Panc1 (cell line): ENCODE measurements at places on chromosomes 7 and 10.
A peak's percentile ranks its signal among the peaks of the same experiment; 100 is the strongest.

GRCh38 chr7:98698976-98699375, 81.9 kb downstream of the NPTX2 start:
- no peak overlapping the region for H3K4me3 ChIP-seq
- H3K27me3 ChIP-seq, result no peaks in the 10 kb centered on the region
- no peak for DNase-seq
- H3K27ac ChIP-seq, result no peak overlapping the region
- H3K4me1 ChIP-seq, result no peaks in the 10 kb centered on the region

DNA sequence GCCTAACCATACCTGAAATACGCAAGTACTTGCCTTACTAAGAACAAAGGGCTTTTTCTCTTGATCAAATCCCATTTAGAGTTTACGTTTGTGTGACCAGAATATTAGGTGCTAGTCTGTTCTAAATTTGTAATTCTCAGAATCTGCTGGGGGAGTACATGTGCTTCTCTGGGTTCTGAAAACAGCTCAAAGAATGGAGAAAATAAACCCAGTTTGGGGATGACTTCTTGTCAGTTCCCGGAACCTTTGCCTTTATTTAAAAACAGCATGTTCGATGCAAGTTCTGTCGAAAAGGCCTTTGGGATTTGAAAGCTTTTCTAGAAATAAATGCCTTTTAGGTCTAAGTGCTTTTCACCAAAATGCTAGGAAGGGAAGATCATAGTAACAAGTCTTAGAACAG, 147.0 kb downstream of the ARID5B start:
- peaks cover 7% of the 10 kb centered on the region for H3K36me3 ChIP-seq
- peaks cover 75% of the 10 kb centered on the region for H3K4me1 ChIP-seq
- DNase-seq, result no peak
- peak overlapping the region; percentile 87 for H3K27ac ChIP-seq
- no peaks in the 10 kb centered on the region for H3K27me3 ChIP-seq

- H3K27ac ChIP-seq, result no peak overlapping the region
- H3K36me3 ChIP-seq, result no peaks in the 10 kb centered on the region
- no peak overlapping the region for H3K4me3 ChIP-seq
- DNase-seq, result peak; percentile 27
Observed at GRCh38 chr7:138934861-138935260, 46.3 kb downstream of the KIAA1549 start.

- DNase-seq, result no peak
- no peak overlapping the region for H3K27ac ChIP-seq
- no peaks in the 10 kb centered on the region for H3K36me3 ChIP-seq
- no peaks in the 10 kb centered on the region for H3K4me1 ChIP-seq
- no peaks in the 10 kb centered on the region for H3K27me3 ChIP-seq
Observed at GRCh38 chr10:69816521-69816920, 14.8 kb downstream of the COL13A1 start.

GRCh38 chr10:42781893-42782445, 626 bp upstream of the BMS1 start:
- peaks cover 4% of the 10 kb centered on the region; the same call in 1 of the 2 replicates for H3K4me1 ChIP-seq
- peak overlapping the region; percentile 97 for H3K27ac ChIP-seq
- no peak for DNase-seq
- H3K27me3 ChIP-seq, result peaks cover 5% of the 10 kb centered on the region; the same call in 1 of the 2 replicates
- peaks cover 33% of the 10 kb centered on the region for H3K36me3 ChIP-seq
- H3K4me3 ChIP-seq, result peak overlapping the region; percentile 82

DNA sequence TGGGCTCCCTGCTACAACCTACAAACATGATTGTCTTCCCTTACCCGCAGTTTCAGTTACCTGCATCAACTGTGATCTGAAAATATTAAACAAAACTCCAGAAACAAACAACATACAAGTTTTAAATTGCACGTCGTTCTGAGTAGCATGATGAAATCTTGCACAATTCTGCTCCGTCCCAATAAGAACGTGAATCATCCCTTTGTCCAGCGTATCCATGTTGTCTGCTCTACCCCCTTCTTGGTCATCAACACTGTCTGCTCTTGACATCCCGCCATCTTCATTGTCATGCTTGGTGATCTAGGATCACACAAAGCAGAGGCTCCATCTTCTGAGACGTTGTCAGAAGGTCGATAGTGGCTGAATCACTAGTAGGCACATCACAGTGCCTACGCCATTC, 53.9 kb downstream of the ACADSB start:
- H3K27ac ChIP-seq, result no peak overlapping the region
- H3K36me3 ChIP-seq, result no peaks in the 10 kb centered on the region
- peaks cover 11% of the 10 kb centered on the region for H3K27me3 ChIP-seq
- H3K4me1 ChIP-seq, result no peaks in the 10 kb centered on the region
- no peak overlapping the region for H3K4me3 ChIP-seq
- DNase-seq, result no peak

- peaks cover 2% of the 10 kb centered on the region; the same call in 1 of the 2 replicates for H3K36me3 ChIP-seq
- peak within 1 kb of the TSS; percentile 87 for H3K4me3 ChIP-seq
- peak within 1 kb of the TSS; percentile 96 for H3K27ac ChIP-seq
- H3K27me3 ChIP-seq, result no peaks in the 10 kb centered on the region
Observed at GRCh38 chr7:1458683-1459511, at the start of gene MICALL2. Gene MICALL2 (minus strand): TSS chr7:1459470. CDS start chr7:1459326, 144 bp downstream.

GRCh38 chr10:72085166-72085565, 3.2 kb downstream of the SPOCK2 start:
- DNase-seq, result no peak
- no peaks in the 10 kb centered on the region for H3K36me3 ChIP-seq
- H3K27me3 ChIP-seq, result no peaks in the 10 kb centered on the region
- H3K4me1 ChIP-seq, result peaks cover 28% of the 10 kb centered on the region

DNA sequence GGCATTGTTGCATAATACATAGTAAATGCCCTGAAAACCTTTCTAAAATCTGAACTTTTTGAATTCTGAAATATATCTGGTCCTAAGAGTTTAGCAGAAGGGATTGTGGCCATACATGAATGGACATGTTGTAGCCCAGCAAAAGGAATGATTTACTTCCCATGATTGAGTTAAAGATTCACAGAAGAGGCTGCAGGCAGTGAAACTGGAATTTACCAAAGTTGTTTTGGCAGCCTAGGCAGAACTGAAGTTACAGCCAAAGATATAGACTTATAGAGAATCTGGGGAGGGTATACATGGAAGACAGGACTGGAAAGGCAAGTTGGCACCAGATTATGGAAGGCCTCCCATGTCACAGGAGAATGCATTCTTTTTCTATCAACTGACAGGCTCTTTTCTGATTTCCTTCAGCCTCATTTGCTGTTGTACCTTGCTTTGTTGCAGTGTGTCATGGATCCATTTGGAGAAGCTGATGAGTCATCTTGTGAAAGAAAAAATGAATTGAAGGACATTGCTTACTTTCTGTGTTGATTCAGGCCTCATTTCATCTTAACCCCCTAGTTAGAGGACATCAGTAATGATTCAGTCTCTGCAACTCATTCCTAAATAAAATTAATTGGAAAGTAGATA, 356.2 kb upstream of the LRGUK start:
- no peaks in the 10 kb centered on the region for H3K36me3 ChIP-seq
- H3K4me1 ChIP-seq, result no peaks in the 10 kb centered on the region
- no peak overlapping the region for H3K27ac ChIP-seq
- DNase-seq, result no peak

DNA sequence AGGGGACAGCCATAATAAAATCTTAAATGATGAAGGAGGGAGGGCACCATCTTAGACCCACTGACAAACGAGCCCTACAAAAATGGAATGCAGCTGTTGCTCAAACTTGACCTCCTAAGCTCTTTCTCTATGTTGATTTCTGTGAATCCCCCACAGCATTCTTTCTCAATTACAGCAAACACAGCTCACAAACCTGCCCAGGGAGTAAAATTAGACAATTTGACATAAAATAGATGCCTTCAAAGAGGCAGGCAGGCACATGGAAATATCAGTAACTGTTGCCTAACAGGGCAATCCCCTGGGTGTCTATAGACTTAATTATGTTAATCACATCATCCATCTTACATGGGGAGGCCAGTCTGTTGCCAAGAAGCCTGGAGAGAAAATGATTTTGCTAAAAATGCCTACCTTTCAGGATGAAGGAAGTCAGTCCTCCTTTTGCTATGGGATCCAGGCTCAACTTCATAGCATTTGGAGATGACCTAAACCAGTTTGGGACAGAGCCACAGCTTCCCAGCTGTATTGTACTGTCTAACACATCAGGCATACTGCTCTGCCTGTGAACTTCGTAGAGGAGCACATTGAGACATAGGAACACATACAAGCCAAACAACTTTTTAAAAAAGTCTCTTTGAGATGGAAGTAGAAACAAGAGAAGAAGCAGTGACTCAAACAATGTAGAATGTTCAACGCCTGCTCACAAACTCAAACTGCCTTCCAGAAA, 1177.4 kb downstream of the SORCS1 start:
- H3K27ac ChIP-seq, result no peak overlapping the region
- H3K36me3 ChIP-seq, result no peaks in the 10 kb centered on the region
- no peaks in the 10 kb centered on the region for H3K27me3 ChIP-seq
- H3K4me3 ChIP-seq, result no peak overlapping the region

DNA sequence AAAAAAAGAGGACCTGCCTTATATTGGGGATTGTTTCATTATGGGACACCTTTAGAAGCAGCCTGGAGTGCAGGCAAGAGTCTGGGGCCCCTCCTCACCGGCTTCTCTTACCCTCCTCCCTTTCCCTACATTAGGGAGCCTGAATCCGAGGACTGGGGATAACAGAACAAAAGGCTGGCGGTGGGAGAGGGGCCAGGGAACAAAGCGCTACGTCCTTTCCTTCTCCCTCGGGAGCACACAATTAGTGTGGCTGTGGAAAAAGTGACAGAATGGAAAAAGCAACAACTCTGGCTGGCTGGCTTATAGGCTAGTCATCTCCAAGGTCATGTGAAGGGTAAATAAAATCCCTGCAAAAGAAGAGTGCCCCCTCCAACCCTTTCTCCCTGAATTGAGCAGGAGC, 74.7 kb downstream of the LSM5 start:
- DNase-seq, result no peak
- H3K36me3 ChIP-seq, result no peaks in the 10 kb centered on the region
- H3K27me3 ChIP-seq, result peaks cover 16% of the 10 kb centered on the region
- H3K27ac ChIP-seq, result no peak overlapping the region

DNA sequence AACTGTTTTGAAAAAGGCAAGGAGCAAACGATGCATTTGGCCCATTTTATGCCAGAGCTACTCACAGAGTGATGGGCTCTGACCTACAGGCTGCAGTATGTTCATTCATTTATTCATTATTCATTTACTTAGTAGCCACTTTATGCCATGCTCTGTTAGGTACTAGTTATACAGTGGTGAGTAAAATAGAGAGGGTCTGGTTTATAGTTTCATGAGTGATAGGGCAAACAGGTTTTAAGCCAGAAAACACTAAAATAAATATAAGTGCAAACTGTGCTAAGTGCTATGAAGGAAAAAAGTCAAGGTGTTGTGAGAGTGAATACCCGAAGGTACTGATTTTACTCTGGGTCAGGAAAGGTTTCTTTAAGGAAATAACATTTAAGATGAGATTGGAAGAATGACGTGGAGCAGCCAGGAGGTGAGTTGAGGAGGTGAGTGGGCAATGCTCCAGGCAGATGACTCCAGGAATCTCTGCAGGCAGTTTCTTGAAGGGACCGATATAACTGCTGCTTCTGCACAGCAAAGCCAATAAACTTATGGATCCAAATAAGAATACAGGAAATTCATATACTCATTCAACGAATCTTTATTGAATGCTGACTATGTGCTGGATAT, 56.9 kb upstream of the FAM133B start:
- no peaks in the 10 kb centered on the region for H3K36me3 ChIP-seq
- H3K27me3 ChIP-seq, result no peaks in the 10 kb centered on the region

DNA sequence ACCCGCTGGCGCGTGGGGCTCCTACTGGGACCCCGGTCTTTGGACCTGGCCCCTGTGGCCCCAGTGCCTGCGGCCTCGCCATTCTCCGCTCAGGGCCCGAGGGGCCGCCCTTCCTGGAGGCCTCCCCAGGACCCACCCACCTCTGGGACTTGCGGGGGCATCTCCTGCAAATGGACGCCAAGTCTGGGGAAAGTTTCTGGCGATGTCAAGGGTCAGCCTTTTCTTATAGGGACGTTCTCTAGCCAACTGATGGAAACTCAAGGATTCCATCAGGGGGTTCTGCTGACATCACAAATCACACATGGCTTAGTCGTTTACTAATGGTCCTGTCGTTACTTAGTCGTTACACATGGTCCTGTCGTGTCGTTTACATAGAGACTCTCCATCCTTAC, 57.7 kb upstream of the RHOBTB1 start:
- DNase-seq, result no peak
- peaks cover 27% of the 10 kb centered on the region for H3K27me3 ChIP-seq
- H3K4me1 ChIP-seq, result no peaks in the 10 kb centered on the region
- no peak overlapping the region for H3K27ac ChIP-seq
- peak overlapping the region; percentile 47 for H3K4me3 ChIP-seq
- H3K36me3 ChIP-seq, result no peaks in the 10 kb centered on the region

DNA sequence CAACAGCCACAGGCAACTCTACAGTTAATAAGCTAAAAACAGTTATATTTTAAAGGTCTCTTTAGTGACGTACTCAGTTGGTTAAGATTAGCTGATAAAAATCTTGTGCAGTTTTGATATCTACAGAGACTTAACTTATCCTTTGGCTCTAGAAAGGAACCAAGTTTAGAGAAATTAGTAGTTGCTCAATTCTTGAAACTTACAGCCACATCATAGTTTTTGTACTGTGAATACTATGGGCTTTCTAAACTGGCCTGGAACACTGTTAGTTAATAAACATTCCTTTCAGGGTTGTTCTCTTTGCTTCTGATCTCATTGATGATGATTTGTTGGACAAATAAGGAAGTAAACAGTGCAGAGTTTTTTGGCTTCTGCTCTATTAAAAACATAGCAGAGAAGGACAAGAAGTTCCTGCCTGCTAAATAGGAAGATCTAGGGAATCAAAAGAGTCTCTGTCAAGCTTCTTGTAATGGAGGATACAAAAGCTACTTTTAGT, 73.1 kb downstream of the MKLN1 start:
- H3K4me1 ChIP-seq, result peaks cover 5% of the 10 kb centered on the region; the same call in 1 of the 2 replicates
- DNase-seq, result no peak
- H3K27me3 ChIP-seq, result no peaks in the 10 kb centered on the region
- 0 out of 2 replicates have a peak overlapping the region, but pooled peaks have one; percentile 4 for H3K27ac ChIP-seq
- peaks cover 10% of the 10 kb centered on the region for H3K36me3 ChIP-seq

DNA sequence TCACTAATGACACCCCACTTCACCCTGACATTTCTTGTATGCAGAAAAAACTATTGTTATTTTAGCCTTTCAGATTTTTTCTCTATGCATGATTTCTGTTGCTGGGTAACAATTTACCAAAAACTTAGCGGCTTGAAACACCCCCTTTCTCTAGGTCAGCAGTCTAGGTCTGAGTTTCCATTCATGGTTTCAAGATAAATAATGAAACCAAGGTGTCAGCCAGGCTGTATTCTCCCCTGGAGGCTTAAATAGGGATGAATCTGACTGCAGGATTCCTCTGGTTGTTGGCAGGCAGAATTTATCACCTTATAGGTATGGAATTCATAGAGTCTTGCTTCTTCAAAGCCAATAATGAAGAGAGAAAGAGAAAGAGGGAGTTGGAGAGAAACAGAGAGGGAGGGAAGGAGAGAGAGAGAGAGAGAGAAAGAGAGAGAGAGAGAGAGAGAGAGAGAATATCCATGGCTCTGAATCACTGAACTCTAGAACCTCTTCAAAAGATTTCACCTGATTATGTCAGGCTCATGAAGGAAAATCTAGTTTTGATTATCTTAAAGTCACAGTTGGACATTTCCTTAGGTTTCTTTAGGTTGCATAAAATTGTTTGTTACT, 1224.6 kb upstream of the LRRTM3 start:
- H3K27ac ChIP-seq, result no peak overlapping the region
- no peaks in the 10 kb centered on the region for H3K36me3 ChIP-seq
- DNase-seq, result no peak
- no peaks in the 10 kb centered on the region for H3K27me3 ChIP-seq
- no peak overlapping the region for H3K4me3 ChIP-seq
